SJSA1 (cell line): ENCODE measurements at places on chromosomes 4 and X. TPM values are rescaled to one million over a fixed set of nuclear protein-coding genes. Genes with fewer than 3 reads are reported as not detected.

DNA sequence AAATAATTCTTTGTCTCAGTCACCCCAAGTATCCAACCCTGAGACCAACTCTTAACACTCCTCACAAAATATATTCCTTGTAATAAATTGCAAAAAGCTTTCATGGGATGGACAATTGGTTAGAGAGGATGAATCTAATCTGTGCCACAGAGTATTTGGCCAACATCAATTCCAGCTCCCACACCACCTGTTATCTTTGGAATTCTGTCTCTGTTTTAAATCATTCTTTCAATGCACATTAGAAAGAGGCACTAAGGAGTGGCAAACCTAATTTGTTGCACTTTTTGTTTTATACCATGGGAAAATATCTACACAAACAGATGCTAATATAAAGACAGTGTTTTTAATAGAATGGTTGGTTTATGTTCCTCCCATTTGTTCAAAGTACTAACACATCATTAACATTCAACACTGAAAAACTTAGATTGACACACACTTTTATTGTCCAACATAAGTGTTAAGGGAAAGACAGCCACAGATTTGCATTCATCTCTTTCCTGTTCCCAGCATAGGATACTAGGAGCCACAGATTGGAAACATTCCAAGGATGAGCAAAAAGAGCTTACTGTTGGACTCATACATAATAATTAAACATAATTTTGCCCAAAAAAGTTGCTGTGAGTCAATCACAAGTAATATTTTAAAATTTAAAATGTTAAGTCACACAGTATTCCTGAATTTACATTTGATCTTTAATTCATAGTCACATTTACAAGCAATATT, 116.4 kb downstream of the PPA2 start:
- no peak for DNase-seq

DNA sequence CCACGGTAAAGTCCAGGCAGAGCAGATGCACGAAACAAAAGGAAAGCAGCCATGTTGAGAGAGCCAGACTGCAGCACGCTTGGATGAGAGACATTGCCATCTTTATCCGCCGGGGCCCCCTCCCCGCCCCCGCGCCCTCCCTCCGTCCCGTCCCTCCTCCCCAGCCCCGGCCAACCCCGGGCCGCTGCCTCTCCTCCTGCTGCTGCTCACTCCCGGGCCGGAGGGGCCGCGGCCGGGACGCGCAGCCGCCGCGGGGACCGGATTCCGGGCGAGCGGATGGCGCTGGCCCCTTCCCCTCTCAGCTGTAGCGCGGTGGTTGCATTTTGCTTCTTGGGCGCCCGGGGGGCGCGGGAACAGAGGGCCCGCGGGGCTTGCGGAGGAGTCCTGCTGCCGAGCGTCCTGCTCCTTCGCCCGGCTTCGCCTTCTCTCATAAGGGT, 542 bp downstream of the RNF150 start:
- DNase-seq: peak; percentile 51

DNA sequence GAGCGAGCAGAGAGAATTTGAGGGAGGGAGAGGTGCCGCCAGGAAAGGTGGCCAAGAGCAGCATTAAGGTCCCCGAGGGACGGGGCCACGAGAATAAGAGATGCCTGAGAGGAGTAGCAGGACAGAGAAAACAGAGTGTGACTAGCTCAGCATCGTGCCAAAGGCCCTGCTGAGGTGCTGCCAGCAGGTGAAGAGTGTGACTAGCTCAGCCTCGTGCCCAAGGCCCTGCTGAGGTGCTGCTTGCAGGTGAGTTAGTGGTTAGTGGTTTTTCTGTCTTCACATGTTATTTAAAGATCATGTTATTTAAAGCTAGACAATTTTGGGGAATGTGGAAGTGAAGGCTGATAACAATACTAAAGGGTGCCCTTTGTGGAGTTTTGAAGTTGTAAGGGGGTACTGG, 464.5 kb upstream of the FAT1 start:
- no peak for DNase-seq

DNA sequence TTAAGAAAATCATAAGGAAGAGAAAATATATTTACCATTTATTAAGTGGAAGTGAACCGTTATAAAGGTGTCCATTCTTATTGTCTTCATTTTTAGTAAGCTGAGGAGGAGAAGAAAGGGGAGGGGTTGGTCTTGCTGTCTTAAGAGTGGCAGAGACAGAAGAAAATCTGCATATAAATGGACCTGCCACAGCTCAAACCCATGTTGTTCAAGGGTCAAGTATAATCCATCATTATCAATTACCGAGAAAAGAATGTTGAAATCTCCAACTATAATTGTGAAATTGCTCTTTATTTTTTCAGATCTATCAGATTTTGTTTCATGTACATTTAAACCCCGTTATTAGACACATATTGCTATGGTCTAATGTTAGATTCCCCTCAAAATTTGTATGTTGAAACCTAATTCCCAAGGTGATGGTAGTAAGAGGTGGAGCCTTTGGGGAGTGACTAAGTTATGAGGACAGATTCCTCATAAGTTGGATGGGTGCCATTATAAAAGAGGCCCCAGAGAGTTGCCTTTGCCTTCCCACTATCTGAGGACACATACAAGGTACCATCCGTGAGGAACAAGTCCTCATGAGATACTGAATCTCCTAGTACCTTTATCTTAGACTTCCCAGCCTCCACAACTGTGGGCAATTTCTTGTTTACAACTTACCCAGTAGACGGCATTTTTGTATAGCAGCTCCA, 58.5 kb upstream of the SMAD1 start:
- DNase-seq: no peak

- DNase-seq: no peak
Observed at GRCh38 chr4:1538941-1539772, 132.9 kb upstream of the NKX1-1 start.

DNA sequence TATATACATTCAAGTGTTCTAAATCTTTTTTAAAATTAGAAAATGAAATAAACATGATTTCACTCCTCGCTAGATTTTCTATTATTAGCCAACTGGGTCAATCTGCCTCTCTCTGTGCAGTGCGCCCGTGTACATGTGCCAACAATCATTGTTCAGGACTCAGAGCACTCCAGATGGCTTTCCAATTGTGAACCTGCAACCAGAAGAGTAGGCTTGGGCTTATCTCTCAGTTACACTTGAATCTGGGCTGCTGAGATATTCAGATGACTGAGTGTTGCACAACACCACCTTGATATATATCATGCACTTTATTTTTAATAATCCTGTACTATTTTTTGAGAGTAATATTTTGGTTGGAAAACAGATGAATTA, 184.0 kb upstream of the FSTL5 start:
- no peak for DNase-seq

DNA sequence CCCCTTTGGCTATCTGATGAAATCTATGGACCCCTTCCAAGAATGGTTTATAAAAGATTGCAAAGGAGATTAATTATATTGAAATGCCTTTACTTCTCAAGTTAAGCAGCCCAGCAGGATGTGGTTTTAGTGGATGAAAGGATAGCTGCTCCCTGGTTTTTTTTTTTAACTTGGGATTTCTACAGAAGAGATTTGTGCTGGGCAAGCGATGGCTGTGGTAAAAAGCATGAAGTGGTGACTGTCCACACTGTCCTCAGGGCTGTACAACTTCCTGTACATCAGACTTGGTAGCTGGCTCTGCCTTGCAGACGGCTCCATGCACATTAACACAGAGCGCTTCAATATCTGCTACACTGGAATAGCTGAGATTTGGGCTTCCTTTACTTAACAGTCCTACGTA, 321.7 kb downstream of the DHX15 start:
- DNase-seq: no peak

GRCh38 chr4:44927399-44928380, 201.3 kb upstream of the GNPDA2 start:
- DNase-seq: no peak

Gene MAOA
- total RNA-seq: 7.1 and 8.7 TPM in 2 replicates

GRCh38 chr4:156228676-156229075, 275.0 kb upstream of the CTSO start:
- DNase-seq: no peak

DNA sequence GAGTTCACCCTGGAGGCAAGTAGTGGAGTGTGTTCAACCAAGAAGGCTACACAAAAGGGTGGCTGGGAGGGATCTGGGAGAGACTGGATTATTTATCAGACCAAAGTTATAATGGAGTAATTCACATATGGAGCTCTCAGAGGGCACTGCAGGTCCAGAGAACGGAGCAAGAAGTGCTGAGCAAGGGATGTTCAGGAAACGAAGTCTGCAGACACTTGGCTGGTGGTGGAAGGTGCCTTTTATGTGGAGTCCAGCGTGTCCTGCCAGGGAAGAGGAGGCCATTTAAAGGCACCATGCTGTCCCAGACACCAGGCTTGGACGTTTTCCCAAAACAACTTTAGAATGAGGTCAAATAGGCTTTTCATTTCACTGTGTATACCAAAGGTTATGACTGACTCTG, 130.1 kb downstream of the CEP135 start:
- DNase-seq: peak; percentile 11

- no peak for DNase-seq
Observed at GRCh38 chr4:81724925-81725329, 253.2 kb upstream of the RASGEF1B start.

DNA sequence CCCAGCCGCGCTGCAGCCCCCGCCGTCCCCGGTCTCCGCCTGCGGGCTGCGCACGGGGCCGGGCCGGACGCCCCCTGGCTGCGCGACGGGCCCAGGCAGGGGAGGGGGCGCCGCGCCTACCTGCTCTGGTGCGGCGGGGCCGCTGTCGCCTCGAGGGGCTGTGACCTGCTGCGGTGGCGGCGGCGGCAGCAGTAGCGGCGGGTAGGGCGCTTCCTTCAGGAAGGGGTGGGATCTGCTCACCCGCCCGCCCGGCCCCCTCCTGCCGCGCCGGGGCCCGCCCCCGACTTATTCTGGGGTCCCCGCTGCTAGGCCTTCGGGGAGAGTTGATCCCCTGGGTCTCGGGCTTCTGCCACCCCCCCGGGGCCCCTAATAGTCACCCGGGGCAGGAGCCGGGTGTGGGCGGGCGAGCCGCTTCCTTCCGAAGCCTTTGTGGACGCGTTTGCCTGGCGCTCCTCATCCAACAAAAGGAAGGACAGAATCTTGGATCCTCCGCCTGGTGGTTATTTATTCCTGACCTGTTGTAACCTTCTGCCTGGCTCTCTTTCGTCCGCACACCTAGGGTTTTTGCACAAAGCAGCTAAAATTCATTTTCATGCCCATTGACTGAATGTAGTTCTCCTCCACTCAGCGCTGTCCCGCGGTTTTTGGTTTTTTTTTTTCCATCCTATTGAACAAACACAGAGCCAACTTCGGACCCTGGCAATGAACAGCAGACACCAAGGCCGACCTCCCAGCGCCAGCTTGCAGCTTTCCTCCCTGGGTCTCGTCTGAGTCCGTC, at the start of gene TMEM150C:
Gene TMEM150C (minus strand): TSS at position 203 of the 778 bp plus-strand sequence. CDS start 57,331 bp downstream, outside the sequence.
- peak; percentile 12 for DNase-seq

DNA sequence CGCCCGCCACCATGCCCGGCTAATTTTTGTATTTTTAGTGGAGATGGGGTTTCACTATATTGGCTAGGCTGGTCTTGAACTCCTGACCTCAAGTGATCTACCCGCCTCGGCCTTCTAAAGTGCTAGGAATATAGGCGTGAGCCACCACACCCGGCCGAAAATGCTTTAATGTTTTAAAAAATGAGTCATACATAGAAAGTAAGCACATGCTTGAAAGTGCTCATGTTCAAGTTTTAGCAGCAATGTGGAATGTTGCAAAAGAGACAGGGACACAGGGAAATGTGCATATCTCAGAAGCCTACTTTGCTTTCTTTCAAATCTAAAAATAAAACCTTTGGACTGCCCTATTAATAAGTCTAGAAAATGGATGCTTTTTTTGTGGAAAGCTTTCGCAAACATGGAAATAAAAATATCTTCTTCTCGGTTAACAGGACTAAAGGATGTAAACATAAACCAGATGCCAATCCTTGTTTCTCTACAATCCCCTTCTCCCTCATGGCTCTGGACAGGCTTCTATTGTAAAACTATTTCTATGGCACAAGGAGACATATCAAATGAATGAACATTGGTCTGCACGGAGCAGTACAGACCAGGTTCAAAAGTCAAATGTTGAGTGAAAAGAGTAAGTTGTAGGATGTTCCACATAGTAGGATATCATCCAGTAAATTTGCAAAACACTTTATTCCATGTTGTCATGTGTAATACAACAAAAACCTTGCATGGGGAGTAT, 15.0 kb downstream of the MECP2 start:
- peak; percentile 45 for DNase-seq

- no peak for DNase-seq
Observed at GRCh38 chr4:10947898-10948297, 263.3 kb upstream of the CLNK start.

GRCh38 chr4:78179196-78179595, 122.1 kb downstream of the FRAS1 start:
- no peak for DNase-seq

Gene ZMAT1
- 0.08 TPM in 1 of 2 replicates, not detected in the other for total RNA-seq

Gene FGF5
- total RNA-seq: 2.5 and 6.4 TPM in 2 replicates

Gene CABS1
- not detected in 2 replicates for total RNA-seq

Gene STARD8
- total RNA-seq: 2.3 and 2.4 TPM in 2 replicates

Gene GYPE
- 0.95 and 2.1 TPM in 2 replicates for total RNA-seq

GRCh38 chrX:31057291-31057690, 14.6 kb downstream of the FTHL17 start:
- no peak for DNase-seq

- no peak for DNase-seq
Observed at GRCh38 chr4:147351083-147351787, 129.7 kb upstream of the EDNRA start.

DNA sequence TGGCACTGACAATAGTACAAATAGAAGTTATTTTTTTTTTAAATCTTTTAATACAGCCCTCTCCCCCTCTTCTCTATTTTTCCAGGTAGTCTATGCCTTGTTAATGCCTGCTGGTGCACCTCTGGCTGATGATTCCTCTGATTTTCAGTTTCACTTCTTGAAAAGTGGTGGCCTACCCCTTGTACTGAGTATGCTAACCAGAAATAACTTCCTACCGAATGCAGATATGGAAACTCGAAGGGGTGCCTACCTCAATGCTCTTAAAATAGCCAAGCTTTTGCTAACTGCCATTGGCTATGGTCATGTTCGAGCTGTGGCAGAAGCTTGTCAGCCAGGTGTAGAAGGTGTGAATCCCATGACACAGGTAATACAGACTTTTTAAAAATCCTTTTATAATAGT, 99.1 kb downstream of the USP9X start:
- no peak for DNase-seq

GRCh38 chr4:6469144-6469543, 3.3 kb downstream of the PPP2R2C start:
- no peak for DNase-seq

Gene ATP2B3
- not detected in 2 replicates for total RNA-seq

Gene DCAF8L2
- not detected in 2 replicates for total RNA-seq

- DNase-seq: no peak
Observed at GRCh38 chr4:3498901-3499510, 33.2 kb downstream of the LRPAP1 start.

GRCh38 chrX:148380107-148380506, 120.3 kb upstream of the AFF2 start:
- no peak for DNase-seq
